ENCODE measurements at places on chromosomes 1 and 21. TPM values are rescaled to one million over a fixed set of nuclear protein-coding genes. Genes with fewer than 3 reads are reported as not detected.
A peak's percentile ranks its signal among the peaks of the same experiment; 100 is the strongest.

The RHCE gene
- not detected for total RNA-seq

The GIPC2 gene
- total RNA-seq, result 0.05 TPM

The OR2T27 gene
- not detected for total RNA-seq

The BMP8B gene
- 0.31 TPM for total RNA-seq

The ASCL5 gene
- not detected for total RNA-seq

The KCNJ15 gene
- total RNA-seq, result 1.7 TPM

The FCAMR gene
- total RNA-seq, result not detected

The PROX1 gene
- total RNA-seq, result not detected

The KRTAP13-2 gene
- not detected for total RNA-seq

The HORMAD1 gene
- total RNA-seq, result not detected

The CELA3A gene
- total RNA-seq, result not detected

DNA sequence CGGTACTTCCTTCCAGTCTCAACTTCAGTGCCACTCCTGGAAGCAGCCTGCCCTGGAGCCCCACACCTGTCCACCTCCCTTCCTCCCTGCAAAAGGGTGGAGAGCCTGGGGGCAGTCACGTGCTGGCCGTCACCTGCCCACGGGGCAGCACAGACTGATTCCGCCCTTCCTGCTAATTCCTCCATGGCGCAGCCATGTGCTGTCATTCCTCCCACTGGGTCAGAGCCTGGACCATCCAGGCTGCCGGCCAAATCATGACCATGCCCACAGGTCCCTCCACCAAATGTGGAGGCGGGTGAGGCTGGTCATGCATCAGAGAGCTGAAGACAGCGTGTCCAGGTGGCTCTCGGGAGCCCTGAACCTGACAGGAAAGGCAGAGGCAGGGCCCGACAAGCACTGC is 24.4 kb upstream of the GPR153 start:
- no peak for DNase-seq
- H3K4me1 ChIP-seq, result no peaks in the 10 kb centered on the region
- no peak overlapping the region for H3K27ac ChIP-seq
- H3K27me3 ChIP-seq, result no peaks in the 10 kb centered on the region
- H3K36me3 ChIP-seq, result no peaks in the 10 kb centered on the region
- no peak overlapping the region for H3K4me3 ChIP-seq

DNA sequence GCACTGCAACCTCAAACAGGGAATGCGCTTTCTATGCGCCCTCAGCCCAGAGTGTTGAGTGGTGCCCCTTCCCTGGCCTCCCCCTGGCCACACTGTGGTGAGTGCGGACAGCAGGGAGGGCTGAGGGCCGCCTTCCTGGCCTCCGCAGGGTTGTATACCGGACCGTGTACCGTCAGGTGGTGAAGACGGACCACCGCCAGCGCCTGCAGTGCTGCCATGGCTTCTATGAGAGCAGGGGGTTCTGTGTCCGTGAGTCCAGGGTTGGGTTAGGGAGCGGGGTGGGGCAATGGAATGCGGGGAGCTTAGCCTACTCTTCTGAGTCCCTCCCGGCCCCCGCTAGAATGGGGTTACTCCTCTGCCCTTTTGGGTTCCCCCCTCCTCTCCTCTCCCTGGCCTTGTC is 11.7 kb downstream of the PEAR1 start:
- peaks cover 15% of the 10 kb centered on the region for H3K27me3 ChIP-seq
- no peak overlapping the region for H3K27ac ChIP-seq
- no peak for DNase-seq
- no peaks in the 10 kb centered on the region for H3K36me3 ChIP-seq

GRCh38 chr1:110606657-110607535 is 738 bp upstream of the KCNA2 start:
- peaks cover 38% of the 10 kb centered on the region for H3K27me3 ChIP-seq
- H3K36me3 ChIP-seq, result peaks cover 14% of the 10 kb centered on the region
- H3K4me1 ChIP-seq, result peaks cover 38% of the 10 kb centered on the region
- H3K4me3 ChIP-seq, result peak overlapping the region; percentile 83

GRCh38 chr21:15421441-15421881 is 308.3 kb upstream of the USP25 start:
- no peaks in the 10 kb centered on the region for H3K27me3 ChIP-seq
- H3K36me3 ChIP-seq, result no peaks in the 10 kb centered on the region
- no peak overlapping the region for H3K27ac ChIP-seq
- H3K4me3 ChIP-seq, result no peak overlapping the region
- DNase-seq, result no peak
- H3K4me1 ChIP-seq, result peaks cover 16% of the 10 kb centered on the region

DNA sequence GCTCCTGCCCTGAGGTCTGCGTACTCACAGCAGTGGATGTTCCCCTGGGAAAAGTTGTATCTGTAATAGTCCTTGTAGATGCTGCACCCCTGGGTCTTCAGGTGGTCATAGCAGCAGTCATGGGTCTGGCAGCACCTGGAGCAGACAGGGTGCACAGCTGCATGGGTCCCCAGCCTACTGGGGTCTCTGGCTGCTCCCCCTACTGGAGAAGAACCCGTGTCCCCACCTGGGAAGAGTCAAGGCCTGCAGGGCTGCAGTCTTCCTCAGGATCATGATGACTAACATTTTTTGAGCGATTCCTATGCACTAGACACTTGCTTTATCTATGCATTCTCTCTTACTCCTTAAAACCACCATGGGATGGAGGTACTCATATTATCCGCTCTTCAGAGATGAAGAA is 3.9 kb downstream of the PLA2G2D start:
- H3K4me1 ChIP-seq, result no peaks in the 10 kb centered on the region
- H3K27ac ChIP-seq, result no peak overlapping the region
- H3K36me3 ChIP-seq, result no peaks in the 10 kb centered on the region
- DNase-seq, result no peak
- H3K4me3 ChIP-seq, result no peak overlapping the region
- H3K27me3 ChIP-seq, result peaks cover 4% of the 10 kb centered on the region

- no peak overlapping the region for H3K4me3 ChIP-seq
- peaks cover 3% of the 10 kb centered on the region for H3K27me3 ChIP-seq
- H3K27ac ChIP-seq, result no peak overlapping the region
- DNase-seq, result peak; percentile 5
- H3K4me1 ChIP-seq, result no peaks in the 10 kb centered on the region
Measured at GRCh38 chr1:223556414-223557129, 108.9 kb downstream of the CAPN8 start.

DNA sequence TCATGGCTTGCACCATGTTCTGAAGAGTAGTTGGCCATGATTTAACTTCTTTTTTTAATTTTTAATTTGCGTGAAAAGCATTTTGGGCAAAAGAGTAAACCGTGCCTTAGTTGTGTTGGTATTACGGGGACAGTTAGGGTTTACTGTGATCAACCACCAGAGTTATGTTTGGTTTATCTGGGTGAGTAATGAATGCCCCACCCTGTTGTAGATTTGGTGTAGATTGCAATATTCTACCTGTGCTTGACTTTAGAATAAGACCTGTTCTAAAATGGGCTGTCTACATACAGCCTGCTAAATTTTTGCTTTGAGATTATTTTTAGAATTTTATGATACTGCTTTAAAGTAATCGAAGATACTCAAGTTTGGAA is 1.4 kb downstream of the USP25 start:
- no peak for DNase-seq
- H3K4me1 ChIP-seq, result peaks cover 53% of the 10 kb centered on the region
- H3K27ac ChIP-seq, result peak overlapping the region; percentile 91

DNA sequence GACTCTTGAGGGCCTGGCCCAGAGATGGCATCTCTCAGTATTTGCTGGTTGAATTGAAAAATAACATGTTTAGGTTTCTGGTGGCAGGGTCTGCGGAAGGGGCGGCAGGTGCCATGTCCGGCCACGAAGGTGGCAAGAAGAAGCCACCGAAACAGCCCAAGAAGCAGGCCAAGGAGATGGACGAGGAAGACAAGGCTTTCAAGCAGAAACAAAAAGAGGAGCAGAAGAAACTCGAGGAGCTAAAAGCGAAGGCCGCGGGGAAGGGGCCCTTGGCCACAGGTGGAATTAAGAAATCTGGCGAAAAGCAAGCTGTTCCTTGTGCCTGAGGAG is 14.3 kb upstream of the FGR start:
- H3K4me3 ChIP-seq, result no peak overlapping the region
- H3K4me1 ChIP-seq, result peaks cover 27% of the 10 kb centered on the region
- no peak overlapping the region for H3K27ac ChIP-seq
- H3K27me3 ChIP-seq, result no peaks in the 10 kb centered on the region
- H3K36me3 ChIP-seq, result peaks cover 2% of the 10 kb centered on the region

DNA sequence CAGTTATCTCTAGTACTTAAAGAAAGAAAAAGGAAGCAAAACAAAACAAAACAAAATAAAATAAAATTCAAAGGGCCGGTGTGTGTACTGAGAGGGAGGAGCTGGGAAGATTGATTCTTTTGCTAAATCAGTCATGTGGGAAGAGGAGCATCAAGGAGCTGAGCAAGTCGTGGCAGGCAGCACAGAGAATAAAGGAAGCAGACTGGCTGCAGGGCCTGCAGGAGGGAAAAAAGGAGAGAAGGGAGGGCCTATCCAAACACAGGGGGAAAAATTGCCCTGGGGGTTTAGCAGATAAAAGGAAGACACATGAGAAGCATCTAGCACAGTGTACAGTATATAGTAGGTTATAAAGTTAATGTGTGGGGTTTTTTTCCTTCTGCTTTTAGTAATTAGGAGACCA is 27.6 kb downstream of the AGO4 start:
- no peak overlapping the region for H3K27ac ChIP-seq
- no peak for DNase-seq
- H3K4me1 ChIP-seq, result no peaks in the 10 kb centered on the region
- H3K36me3 ChIP-seq, result peaks cover 27% of the 10 kb centered on the region
- no peaks in the 10 kb centered on the region for H3K27me3 ChIP-seq

DNA sequence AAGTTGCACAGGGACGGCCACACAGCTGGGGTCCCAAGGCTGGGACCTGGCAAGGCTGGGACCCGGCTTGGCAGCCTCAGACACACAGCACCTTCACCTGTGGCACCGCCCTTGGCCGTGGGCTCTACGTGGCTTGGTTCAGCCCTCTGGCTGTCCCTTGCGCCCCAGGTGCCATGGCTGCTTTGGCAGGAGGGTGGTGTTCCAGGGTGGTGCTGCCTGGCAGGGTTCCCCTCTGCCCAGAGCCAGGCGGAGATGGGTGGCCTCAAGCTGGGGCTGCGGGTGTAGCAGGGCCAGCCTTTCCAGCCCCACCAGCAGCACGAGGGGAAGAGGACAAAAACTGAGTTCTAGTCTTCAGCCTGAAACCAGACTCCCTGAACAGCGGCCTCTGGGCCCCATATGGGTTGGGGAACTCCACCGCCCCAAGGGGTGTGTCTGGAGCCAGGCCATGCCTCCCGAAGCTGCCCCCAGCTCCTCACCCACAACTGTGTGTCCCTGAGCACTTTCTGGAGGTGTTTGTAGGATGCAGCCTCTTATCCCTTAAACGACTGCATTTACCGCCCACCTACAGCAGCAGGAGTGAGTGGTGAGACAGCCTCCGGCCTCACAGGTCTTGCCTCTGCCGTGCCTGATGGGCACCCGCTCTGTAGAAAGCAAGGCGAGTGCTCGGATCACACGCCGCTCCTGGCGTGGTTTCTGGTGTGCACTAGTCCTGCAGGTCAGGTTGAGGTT is 92.3 kb downstream of the PDE9A start:
- H3K4me1 ChIP-seq, result peaks cover 23% of the 10 kb centered on the region
- peaks cover 2% of the 10 kb centered on the region for H3K27me3 ChIP-seq
- peak overlapping the region; percentile 29 for H3K27ac ChIP-seq
- H3K36me3 ChIP-seq, result no peaks in the 10 kb centered on the region
- H3K4me3 ChIP-seq, result no peak overlapping the region

GRCh38 chr1:41783189-41783639 is 135.5 kb downstream of the HIVEP3 start:
- H3K4me3 ChIP-seq, result peak overlapping the region; percentile 21
- H3K27me3 ChIP-seq, result no peaks in the 10 kb centered on the region
- peak overlapping the region; percentile 35 for H3K27ac ChIP-seq
- H3K4me1 ChIP-seq, result peaks cover 21% of the 10 kb centered on the region
- no peak for DNase-seq
- peaks cover 19% of the 10 kb centered on the region for H3K36me3 ChIP-seq

GRCh38 chr1:88237058-88237457 is 447.0 kb upstream of the PKN2 start:
- no peaks in the 10 kb centered on the region for H3K36me3 ChIP-seq
- H3K27ac ChIP-seq, result no peak overlapping the region
- H3K27me3 ChIP-seq, result peaks cover 2% of the 10 kb centered on the region
- H3K4me1 ChIP-seq, result no peaks in the 10 kb centered on the region
- no peak for DNase-seq

DNA sequence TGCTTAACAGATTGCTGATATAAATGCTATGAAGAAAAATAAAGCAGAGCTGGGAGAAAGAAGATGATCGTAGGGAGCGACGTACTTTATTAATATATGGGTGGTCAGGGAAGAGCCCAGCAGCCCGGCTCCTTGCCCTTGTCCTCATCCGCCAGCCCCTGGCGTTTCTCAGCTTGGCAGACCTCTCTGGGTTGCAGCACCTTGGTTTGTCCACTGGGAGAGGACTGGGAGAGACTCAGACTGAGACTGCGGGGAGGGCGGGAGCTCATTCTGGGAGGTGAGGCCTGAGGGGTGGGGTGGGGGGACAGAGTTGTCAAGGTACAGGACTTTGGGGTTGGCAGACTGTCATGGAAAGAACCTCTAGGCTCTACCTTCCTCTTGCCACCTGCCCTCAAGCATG is 3.3 kb upstream of the S100A3 start:
- H3K27ac ChIP-seq, result no peak overlapping the region
- H3K27me3 ChIP-seq, result peaks cover 4% of the 10 kb centered on the region
- peaks cover 33% of the 10 kb centered on the region for H3K4me1 ChIP-seq
- H3K36me3 ChIP-seq, result no peaks in the 10 kb centered on the region

DNA sequence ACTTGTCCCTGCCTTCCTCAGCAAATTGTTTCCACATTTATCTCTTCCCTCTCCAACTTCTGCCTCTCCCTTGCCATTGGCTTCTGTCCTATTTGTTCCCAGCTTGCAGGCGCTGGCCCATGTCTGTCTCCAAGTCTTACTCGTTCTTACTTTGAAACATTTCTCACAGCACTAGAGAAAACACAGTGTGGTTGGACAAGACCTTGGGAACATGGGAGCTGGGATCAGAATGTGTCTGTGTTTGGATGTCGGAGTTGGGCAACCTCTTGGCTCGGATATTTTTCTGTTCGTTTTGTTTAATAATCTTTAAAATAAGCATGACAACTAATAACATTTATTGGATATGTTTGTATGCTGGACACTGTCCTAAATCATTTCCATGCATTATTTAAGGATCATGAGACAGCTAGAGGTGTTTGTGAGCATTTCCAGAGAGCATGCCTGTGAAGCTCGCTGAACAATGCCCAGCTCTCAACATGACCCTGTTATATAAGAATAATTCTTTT is 5.9 kb upstream of the BRWD1 start:
- no peak for DNase-seq
- no peaks in the 10 kb centered on the region for H3K36me3 ChIP-seq
- H3K27me3 ChIP-seq, result peaks cover 4% of the 10 kb centered on the region
- no peak overlapping the region for H3K4me3 ChIP-seq
- peaks cover 17% of the 10 kb centered on the region for H3K4me1 ChIP-seq
- H3K27ac ChIP-seq, result no peak overlapping the region
